ENCODE measurements at places on chromosomes 7 and 10. TPM values are rescaled to one million over a fixed set of nuclear protein-coding genes. Genes with fewer than 3 reads are reported as not detected.

Gene IGFBP1
- total RNA-seq = not detected

Gene HBP1
- total RNA-seq = 73.8 TPM

Gene ABCC2
- 0.84 TPM for total RNA-seq

Gene PRKCQ
- 0.85 TPM for total RNA-seq

Gene KCNMA1
- 30.1 TPM for total RNA-seq

Gene NXPH1
- not detected for total RNA-seq

Gene PSD
- total RNA-seq = 4.4 TPM

Gene CYP3A7
- not detected for total RNA-seq

Gene AKR1C8
- total RNA-seq = not detected

Gene ZNF117
- total RNA-seq = 10.7 TPM

Gene ERV3-1
- 11.0 TPM for total RNA-seq

Gene TFR2
- 0.79 TPM for total RNA-seq

Gene COL17A1
- total RNA-seq = 0.72 TPM

Gene SPDYE1
- total RNA-seq = not detected

Gene CNNM2
- total RNA-seq = 8.2 TPM

Measured in ovary (tissue), 10 donors.